Activated CD4-positive, alpha-beta T cell treated with anti-CD3 and anti-CD28 coated beads for 1 hour (primary cell): ENCODE measurements at places on chromosomes 1 and 21.

DNA sequence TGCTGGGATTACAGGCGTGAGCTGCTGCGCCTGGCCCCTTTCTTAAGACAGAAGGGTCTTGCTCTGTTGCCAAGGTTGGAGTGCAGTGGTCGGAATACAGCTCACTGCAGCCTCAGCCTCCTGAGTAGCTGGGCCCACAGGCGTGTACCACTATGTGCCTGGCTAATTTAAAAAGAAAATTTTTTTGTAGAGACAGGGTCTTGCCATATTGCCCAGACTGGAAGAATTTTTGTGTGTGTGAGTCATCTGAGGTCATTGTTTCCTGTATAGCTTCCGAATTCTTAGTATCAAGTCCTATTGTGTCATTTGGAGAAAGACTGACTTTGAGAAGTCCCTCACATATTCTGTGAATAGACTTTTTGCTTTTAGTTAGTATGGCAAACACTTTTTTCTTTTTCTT lies 4.7 kb downstream of the SZRD1 start:
- no peak for DNase-seq

DNA sequence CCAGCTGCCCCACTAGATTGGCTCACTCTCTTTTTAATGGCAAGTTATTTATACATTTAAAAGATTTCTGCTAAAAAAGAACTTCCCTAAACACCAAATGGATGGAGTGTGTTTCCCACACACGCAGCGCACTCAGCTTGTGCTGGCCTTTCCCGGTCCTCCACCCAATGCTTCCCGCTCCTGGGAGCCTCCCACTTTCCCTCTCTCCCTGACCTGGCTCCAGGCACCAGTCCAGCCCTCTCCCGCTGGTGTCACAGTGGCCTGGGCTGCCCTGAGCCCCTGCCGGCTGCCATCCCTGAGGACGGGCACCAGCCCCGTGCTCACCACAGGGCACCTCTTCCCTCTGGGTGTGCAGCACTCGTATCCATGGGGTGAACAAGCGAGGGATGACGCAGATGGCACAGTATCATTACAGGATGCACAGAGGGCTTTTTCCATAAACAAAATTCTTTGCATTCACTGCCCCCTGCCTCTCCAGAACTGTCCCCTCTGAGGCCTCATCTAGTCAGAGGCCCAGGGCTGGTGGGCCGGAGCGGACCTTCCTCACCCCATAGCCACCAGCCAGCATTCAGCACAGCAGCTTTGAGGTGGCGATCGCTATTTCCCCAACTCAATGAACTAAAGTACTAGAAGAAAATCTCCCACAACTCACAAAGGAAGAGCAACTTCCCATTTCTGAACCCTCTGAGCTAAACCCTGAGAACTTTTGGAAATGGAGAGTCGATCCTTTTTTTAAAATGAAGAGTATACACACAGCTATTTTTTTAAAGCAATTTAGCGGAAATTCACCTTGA lies 68.5 kb downstream of the SLC37A1 start:
- no peak for DNase-seq

DNA sequence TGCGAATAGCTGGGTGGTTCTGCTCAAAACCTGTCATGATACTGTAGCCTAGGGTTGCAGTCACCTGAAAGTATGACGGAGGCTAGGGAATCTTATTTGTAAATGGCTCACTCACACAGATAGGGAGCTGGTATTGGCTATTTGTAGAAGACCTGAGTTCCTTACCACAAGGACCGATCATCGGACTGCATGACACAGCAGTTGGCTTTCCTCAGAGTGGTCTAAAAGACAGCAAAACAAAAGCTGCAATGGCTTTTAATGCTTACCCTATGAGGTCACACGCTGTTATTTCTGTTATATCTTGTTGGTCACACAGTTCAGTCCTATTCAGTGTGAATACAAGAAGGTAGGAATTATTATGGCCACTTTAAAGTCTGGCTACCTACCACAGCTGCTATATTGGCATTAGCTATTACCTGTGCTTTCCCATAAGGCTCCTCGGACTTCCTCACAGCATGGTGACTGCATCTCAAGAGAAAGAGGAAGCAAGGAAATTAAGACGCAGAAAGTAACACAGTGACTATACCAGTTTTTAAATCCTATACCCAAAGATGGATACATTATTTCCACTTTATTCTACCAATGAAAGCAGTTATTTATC lies 68.4 kb upstream of the LRRC7 start:
- DNase-seq: no peak

DNA sequence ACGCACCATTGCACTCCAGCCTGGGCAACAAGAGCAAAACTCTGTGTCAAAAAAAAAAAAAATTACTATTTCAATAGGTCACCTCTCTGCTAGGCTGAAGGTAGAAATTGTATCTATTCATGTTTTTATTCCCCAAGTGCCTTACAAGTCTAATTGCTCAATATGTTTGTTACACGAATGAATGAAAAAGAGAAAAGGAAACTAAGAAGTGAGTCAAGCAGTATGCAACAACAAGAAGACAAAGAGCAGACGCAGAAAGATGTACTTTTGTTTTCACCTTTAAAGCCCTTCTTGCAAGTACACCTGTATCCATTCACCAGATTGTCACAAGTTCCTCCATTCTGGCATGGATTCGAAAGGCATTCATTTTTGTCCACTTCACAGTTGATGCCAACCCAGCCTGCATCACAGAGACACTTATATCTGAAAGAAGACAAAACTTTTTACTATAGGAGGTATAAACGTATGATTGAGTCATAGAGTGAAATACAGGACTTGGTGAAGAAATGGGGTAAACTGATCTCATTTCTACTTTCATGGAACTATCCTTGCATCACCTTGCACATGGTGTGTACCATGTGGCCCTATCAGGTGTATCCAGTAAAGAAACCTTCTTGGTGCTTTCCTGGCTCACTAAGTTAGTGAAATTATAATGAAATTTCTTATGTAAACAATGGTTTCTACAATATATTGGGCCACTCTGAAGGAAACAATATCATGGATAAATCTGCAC lies 57.1 kb upstream of the ADAM30 start:
- DNase-seq: no peak

DNA sequence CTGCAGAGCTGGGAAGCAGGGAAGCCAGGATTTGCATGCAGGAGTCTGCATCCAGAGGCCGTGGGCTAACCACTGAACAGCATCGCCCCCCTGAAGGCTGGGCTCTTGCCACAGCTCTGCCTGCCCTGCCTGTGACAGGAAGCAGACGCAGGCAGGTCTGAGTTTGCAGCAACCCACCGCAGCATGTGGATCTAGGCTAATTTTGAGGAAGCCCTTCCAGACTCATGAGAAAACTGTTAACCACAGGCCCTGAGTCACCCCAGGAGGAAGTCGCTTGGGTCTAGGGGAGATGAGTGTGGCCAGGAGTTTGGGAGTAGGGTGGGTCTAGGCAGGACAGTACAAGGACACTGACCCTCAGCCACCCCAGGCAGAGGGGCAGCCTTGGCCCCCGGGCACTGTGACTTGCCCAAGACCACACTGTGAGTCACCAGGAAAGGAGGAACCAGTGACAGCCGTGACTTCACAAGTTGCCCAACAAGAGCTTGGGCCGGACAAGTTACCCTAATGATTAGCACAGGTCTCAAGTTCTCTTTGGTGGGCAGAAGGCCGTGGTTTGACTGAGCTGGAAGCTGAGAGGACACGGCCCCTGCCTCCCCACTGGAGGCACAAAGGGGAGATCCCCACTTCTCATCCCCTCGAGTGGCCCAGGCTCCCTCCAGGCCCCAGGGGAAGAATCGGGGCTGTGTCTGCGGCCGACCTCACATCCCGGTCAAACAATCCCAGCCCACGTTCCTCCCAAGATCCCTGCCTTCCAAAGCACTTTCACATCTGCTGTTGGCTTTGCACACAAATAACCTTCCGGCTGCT lies 826 bp downstream of the LAPTM5 start:
- peak; percentile 45 for DNase-seq

DNA sequence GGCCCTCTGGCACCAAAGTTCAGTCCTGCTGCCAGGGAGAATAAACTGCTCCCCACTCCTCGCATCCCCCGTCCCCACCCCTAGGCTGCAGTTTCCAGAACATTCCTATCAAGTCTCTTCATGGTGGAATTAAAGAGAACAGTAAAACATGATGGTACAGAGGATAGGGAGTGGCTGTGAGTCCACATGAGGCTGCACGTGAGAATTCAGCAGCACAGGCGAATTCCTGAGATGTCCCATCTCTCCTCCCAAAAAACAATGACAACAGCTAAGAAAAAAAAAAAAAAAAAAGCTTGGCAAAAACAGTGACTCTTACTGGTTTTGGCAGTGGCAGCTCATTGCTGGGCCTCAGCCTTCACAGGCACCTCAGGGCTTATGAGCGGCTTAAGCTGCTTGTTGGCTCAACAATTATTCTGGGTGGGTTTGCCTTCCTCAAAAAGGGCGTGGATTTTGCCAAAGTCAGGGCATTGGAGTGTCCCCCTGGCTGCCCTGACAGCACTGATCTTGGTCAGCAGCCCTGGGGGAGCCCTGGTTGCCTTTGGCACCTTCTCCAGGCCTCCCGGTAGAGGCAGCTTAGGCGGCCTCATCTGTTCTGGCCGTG lies 5.7 kb upstream of the IFFO2 start:
- no peak for DNase-seq

DNA sequence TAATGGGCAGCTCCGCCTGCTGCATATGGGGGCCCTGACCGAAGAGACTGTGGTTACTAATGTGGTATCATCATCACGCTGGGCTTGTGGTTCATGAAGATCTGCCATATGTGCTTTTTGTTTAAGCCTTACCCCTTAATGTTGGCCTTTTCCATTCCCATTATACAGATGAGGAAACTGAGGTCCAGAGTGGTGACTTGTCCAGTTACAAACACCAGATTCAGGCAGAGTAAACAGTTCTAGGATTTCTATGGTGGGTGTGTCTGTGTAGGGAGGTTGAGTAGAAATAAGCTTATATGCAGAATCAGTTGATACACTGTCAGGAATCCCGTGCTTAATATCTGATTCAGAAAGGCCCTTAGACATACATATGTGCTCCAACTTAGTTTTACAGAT lies 691 bp downstream of the UTP11 start:
- DNase-seq: no peak

DNA sequence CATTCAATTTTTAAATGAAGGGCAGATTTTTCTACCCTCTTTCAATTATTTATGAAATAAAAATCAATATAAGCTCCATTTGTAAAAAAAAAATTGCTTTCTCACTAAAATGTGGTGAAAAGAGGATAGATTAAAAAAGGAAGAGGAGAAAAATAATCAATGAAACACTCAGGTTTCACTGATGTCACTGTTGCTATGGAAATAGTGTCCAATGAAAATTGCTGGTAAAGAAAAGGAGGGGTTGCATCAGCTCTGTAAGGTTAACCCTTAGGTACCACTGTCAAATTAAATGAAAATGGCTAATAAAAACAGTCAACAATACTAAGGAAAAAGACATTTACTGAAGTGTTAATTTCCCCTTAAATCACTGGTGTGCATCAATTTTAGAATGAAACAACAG lies 91.6 kb upstream of the TTC39A start:
- DNase-seq: no peak

- no peak for DNase-seq
Measured at GRCh38 chr1:158924677-158925076, 6.7 kb upstream of the PYHIN1 start.

GRCh38 chr1:24910210-24910609 lies 19.9 kb downstream of the RUNX3 start:
- no peak for DNase-seq

GRCh38 chr1:201481004-201481380 lies 12.0 kb upstream of the PHLDA3 start:
- DNase-seq: no peak

GRCh38 chr1:231327617-231328016 lies 10.0 kb downstream of the EXOC8 start:
- no peak for DNase-seq

GRCh38 chr21:46308431-46308830 lies 15.2 kb downstream of the C21orf58 start:
- no peak for DNase-seq

- DNase-seq: no peak
Measured at GRCh38 chr1:154765970-154766369, 104.1 kb downstream of the KCNN3 start.

GRCh38 chr1:157519451-157519850 lies 32.9 kb downstream of the FCRL5 start:
- no peak for DNase-seq

DNA sequence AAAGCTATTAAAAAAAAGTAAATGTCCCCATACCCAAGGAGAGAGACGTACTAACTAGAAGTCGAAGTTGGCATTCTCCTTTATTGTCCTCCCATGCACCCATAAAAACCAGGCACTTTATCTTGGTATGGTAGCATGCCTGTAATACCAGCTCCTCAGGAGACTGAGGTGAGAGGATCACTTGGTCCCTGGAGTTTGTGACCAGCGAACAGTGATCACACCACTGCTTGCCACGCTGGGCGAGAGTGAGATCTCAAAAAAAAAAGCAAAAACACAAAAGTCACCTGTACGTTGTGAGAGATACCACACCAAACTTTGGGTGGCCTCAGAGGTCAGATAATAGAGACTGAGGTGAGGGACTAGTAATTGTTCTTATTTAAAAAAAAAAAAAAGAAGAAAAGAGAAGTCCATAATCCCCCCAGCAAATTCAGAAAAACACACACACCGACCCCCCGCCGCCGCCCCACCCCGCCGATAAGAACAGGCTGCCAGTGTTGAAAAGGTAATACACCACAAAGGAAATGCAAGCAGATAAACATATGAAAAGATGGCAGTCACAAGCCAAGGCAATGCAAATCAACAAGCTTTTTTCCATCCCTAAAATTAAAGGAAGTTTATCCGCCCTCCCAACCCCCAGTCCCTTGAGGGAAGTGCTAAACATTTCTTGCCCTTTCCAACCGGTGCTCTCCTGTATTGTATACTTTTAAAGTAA lies 3.6 kb downstream of the L1TD1 start:
- no peak for DNase-seq

DNA sequence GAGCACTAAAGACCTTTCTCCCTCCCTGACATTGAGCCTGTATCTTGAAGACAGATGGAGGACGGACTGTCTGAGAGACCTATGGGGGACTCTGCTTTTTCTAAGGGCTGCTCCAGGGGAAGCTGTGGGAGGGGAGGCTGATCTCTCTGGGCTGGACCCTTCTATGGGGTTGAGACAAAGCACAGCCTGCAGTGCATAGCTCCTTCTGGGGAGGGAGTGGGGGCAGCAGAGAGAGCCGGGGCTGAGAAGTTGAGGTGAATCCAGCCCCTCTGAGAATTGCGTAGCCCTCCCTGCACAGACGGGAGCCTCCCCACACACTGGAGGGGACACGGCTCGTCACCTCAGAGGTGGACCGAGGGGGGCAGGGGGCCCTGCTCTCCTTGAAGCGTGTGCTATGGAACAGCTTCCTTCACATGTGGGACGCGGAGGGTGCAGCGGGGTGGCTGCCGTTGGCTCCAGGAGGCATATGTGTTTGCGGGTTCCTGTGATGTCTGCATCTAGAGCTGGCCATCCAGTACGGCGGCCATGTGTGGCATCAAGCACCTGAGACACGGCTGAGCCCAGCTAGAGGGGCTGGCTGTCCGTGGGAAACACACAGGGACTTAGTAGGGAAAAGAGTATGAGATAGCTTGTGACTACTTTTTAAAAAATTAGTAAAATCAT lies 299.1 kb downstream of the CAMTA1 start:
- no peak for DNase-seq

- DNase-seq: no peak
Measured at GRCh38 chr1:22127248-22127647, 15.6 kb downstream of the WNT4 start.

- no peak for DNase-seq
Measured at GRCh38 chr1:20787840-20788795, 1.0 kb upstream of the HP1BP3 start.
